PC-9 (cell line): ENCODE measurements at places on chromosomes 6 and 20. TPM values are rescaled to one million over a fixed set of nuclear protein-coding genes. Genes with fewer than 3 reads are reported as not detected.

DNA sequence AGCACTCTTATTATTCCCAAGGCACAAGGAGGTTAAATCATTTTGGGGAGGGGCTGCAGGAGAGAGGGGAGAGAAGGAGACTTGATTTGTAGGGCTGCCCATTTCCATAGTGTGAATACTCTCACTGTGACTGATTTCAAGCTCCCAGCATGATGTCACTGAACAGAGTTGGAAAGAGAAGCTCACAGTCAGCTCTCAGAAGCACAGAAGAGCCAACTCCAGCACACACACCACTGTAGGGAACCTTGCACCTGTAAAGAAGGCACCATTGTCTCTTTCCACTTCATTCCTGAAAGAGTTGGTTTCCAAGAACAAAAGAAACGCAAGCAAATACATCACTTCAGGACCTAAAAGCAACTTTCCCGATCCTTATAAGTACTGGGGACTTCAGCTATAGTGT lies 12.7 kb upstream of the STK35 start:
- DNase-seq = no peak

- no peak for DNase-seq
These were observed 29.8 kb downstream of the NCOA3 start for GRCh38 chr20:47531458-47531857.

DNA sequence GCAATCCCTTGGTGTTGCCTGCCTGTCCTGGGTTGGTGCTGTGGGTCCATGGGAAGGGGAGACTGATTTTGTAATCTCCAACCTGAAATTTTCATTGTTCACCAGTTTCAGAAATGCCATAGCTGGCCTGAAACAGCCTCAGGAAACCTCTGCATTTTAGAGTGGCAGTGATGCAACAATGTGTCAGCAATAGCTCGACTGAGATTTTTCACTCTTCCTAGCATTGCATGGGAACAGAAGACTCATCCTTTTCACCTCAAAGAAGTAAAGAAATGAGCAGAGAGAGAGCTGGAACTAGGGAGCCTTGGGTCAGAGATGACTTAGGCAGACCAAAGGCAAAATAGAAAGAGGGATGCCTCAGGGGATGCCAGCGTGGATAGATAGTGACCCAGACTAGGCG lies 23.7 kb upstream of the TMEM14A start:
- no peak for DNase-seq

GRCh38 chr20:58628491-58629214 lies 22.4 kb upstream of the STX16 start:
- DNase-seq = no peak

DNA sequence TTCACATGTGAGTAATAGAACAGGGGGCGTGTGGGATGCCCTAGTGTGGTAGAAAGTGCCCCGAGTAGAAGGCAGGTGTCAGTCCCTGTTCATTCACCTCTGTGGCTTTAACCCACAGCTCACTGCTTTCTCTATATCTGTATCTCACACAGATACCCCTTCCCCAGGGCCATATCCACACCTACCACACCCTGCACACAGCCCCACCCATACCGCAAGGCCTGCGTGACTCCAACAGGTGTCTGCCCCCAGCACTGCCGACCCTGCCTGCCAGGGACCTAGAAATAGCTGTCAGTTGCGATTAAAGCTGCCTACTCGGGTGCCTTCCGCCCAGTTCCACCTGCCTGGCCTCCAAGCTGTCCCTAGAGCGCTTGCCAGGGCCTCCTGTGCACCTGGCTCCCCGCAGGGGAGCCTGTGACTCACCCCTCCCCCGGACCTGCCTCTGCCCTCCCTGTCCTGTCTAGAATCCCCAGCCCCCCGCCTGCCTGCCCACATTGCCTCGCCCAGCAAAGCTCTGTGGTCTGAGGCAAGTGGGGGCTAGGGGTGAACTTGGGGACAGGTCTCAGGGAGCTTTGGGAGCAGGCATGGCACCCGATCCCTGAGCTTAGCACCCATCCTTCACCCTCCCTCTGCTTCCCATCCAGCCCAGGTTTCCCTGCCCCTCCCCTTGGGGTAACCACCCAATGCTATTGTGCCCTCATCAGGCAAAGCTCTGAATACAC lies 38.3 kb upstream of the ID1 start:
- DNase-seq = peak; percentile 99

DNA sequence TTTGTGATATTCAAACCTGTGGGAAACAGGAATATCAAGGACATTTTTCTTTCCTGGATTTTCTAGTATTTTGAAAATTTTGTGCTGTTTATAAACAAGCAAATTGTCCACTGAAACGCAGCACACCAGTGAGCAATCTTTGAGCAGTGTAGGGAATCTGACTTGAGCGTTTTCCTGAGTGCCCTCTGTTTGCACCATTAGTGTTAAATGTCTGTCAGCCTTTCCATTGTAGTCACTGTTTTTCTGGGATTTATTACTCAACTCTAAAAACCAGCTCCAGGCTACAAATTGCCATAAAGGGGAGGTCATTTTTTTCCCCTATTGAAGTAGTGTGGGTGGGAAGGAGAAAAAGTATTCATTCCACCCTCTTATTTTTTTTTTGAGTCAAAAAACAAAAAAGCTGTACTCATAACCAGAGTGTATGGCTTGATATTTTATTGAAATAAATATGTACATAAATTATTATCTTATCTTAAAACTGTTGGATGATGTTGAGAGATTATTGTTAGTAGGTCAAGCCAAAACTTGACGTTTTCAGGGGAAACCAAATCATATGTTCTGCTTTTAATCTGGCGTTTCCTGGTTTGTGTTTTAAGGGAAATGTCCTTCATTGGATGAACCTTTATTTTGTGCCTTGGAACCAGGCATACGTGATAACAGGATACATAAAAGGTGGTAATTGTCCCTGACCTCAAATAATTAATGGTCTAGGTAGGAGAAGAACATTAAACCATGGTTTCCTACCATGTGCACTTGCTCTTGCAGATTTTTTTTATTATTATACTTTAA lies 51.8 kb downstream of the TSHZ2 start:
- DNase-seq = no peak

- DNase-seq = no peak
These were observed 76.8 kb downstream of the MKKS start for GRCh38 chr20:10357061-10357708.

GRCh38 chr20:60180986-60181385 lies 222.8 kb downstream of the CDH26 start:
- DNase-seq = no peak

- no peak for DNase-seq
These were observed 17.7 kb upstream of the FYN start for GRCh38 chr6:111890988-111891387.

GRCh38 chr6:163777716-163778115 lies 363.2 kb downstream of the QKI start:
- no peak for DNase-seq

DNA sequence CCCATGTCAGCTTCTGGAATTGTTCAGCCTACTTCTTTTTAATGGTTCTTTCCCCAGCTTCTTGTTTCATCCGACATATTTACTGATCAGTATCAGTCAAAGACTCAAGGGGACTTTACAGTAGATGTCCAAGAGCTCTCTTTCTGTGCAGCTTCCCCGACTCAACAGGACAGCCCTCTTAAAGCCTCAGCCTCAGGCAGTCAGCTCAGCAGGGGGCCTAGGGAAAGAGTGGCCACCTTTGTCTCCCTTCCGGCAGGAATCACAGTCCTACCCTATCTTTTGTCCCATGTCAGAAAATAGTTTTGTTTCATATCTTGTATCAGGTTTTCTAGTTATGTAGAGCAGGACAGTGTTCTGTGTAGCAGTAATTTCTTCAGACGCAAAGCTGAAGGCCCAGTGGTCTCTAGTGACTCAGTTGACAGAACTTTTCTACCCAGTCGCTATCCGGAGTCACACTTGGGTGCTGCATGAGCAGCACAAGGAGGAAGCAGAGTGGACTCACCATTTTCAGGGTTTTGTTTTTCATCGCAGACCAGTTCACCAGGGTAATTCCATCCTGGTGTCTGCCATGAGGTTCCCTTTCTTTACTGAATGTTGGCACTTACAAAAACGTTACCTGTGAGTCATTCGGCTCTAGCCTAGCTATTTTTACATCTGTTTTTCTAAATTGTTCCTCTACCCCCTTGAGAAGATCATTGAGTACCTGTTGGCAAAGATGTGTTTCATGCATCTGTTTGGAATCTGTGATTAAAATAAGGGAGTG lies 47.7 kb downstream of the SPATA2 start:
- DNase-seq = no peak

- DNase-seq = no peak
These were observed at the start of gene NKAPL for GRCh38 chr6:28258877-28259777. Gene NKAPL (plus strand): TSS chr6:28259297. CDS start chr6:28259372, 75 bp downstream.

GRCh38 chr6:96522465-96523009 lies 931 bp downstream of the UFL1 start:
- no peak for DNase-seq

GRCh38 chr6:87936065-87936464 lies 111.6 kb upstream of the SPACA1 start:
- no peak for DNase-seq

DNA sequence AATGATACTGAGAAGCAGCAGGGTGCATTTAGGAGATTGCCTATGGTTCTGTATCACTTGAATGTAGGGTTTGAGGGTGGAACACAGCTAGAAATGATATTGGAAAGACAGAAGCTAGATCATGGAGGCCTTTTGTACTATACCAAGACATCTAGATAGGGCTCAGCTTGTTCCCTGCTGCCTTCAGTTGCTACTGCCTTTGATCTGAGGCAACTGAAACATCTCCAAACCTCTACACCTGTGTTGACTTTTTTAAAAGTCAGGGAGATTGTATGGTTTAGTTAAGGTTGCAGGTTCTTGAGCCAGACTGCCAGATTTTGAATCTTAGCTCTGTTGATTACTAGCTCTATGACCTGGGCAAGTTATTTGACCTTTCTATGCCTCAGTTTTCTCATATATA lies 12.7 kb downstream of the BLTP3A start:
- DNase-seq = no peak

DNA sequence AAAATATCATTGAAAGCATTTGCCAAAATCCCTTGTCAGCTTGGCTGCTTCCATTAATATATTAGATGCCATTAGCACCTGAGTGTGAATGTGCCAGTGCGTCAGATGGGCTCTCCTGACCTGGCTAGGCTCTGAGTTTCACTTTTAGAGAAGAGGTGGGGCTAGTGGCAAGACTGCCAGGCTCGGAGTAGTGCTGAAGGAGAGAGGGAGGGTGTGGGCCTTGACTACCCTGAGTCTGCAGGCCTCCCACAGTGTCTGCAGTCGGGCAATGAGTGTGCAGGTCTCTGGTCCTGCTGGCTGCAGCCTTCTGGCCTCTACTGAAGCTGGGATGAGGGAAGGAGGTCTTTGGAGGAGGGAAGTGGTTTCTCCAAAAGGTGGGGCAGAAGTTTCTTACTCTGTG lies 34.6 kb upstream of the PNPLA1 start:
- DNase-seq = no peak

DNA sequence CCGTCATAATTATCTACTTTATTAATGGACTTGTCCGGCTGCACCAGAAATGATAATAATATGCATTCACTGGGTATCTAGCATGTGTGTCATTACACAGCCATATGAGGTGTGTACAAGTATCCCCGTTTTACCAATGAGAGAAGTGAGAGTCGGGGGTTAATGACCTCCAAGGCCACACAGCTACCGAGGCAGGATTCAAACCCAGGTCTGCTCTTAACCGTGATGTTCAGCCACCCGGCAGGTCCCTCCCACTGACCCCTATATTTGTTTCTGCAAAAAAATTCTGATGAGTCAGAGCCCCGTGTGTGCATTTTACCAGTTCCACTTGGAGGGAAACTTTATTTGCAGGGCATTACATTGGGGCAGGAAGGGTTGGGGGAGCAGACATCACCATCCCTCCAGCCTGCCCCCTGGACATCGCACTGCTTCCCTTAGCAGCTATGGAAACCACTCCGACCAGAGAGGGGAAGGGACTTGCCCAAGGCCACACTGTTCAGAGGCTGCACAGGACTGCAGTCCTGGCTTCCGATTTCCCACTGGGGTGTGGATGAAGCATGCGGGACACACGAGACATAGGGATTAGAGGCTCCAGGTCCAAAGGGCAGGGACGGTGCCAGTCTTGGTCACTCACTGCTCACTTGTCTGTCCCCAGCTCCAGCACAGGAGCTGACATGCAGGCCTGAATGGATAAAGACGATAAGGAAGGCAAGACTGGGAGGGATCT lies 10.1 kb upstream of the SRC start:
- no peak for DNase-seq

- DNase-seq = no peak
These were observed 373.2 kb downstream of the TAF4 start for GRCh38 chr20:61692479-61692878.

DNA sequence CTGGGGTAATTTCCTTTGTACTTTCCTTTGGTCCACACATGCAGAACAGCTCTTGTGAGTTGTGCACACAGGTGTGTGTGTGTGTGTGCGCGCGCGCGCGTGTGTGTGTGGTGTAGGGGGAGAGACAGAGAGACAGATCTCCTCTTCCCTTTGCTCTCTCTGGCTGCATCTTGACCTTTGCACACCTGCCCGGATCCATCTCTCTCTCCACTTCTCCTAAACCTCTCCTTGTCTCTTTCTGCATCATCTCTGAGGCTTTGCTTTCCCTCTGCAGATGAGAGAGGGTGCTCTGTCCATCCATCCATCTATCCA lies 67.0 kb downstream of the SRC start:
- no peak for DNase-seq

- DNase-seq = no peak
These were observed 659.4 kb downstream of the TENT5A start for GRCh38 chr6:81093051-81093450.

GRCh38 chr6:122222761-122223160 lies 176.7 kb upstream of the HSF2 start:
- DNase-seq = no peak

DNA sequence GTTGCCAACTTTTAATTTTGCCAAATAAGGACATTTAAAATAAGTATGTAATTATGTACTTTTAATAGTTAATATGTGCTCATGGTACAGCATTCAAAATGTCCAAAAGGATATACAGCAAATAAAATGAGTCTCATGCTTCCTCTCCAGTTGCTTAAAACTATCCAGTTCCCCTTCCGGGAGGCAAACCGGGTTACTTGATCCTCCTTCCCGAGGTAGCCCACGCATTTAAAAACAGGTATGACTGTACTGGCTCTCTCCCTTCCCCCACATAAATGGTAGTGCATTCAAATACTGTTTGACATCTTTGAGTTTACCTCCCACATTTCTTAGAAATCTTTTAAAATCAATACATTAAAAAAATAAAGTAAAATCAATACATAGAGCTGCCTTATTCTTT lies 66.4 kb downstream of the PHF20 start:
- no peak for DNase-seq

The TRIM40 gene
- total RNA-seq = not detected in 2 replicates

The SSTR4 gene
- total RNA-seq = not detected in 2 replicates

The SMPDL3A gene
- total RNA-seq = 2.4 TPM in 2 replicates

The SYCP2L gene
- total RNA-seq = 12.6 and 15.7 TPM in 2 replicates

The SAMD3 gene
- total RNA-seq = not detected in 2 replicates

The FAM83C gene
- not detected in 2 replicates for total RNA-seq

The EFCAB8 gene
- 1.1 TPM in 1 of 2 replicates, not detected in the other for total RNA-seq

The MYL9 gene
- total RNA-seq = 13.3 and 25.3 TPM in 2 replicates

The RBM12 gene
- 46.9 and 81.2 TPM in 2 replicates for total RNA-seq

The WFDC5 gene
- not detected in 2 replicates for total RNA-seq

The MEI4 gene
- not detected in 2 replicates for total RNA-seq

The SMIM28 gene
- total RNA-seq = not detected in 2 replicates

The SIRPD gene
- total RNA-seq = 0.37 and 0.53 TPM in 2 replicates

The TAB2 gene
- total RNA-seq = 33.3 and 45.8 TPM in 2 replicates
